ENCODE measurements at places on chromosomes 2 and 18. TPM values are rescaled to one million over a fixed set of nuclear protein-coding genes. Genes with fewer than 3 reads are reported as not detected.

Gene SGPP2
- 31.6 TPM for total RNA-seq

Gene LAMA1
- total RNA-seq: 25.8 TPM

Gene ZNG1B
- total RNA-seq: 20.5 TPM

Gene CTAGE1
- not detected for total RNA-seq

Gene WNT10A
- total RNA-seq: 7.7 TPM

Gene EMX1
- total RNA-seq: not detected

Gene DSC2
- total RNA-seq: 65.4 TPM

Gene CIAO1
- total RNA-seq: 129 TPM

Measured in tracheal epithelial cell (primary cell).